Renal pelvis (tissue), 12 donors: ENCODE measurements at places on chromosomes 11 and 22. TPM values are rescaled to one million over a fixed set of nuclear protein-coding genes. Genes with fewer than 3 reads are reported as not detected.

- DNase-seq: no peak
Observed at GRCh38 chr22:44620841-44621257, 81.2 kb upstream of the PRR5 start.

DNA sequence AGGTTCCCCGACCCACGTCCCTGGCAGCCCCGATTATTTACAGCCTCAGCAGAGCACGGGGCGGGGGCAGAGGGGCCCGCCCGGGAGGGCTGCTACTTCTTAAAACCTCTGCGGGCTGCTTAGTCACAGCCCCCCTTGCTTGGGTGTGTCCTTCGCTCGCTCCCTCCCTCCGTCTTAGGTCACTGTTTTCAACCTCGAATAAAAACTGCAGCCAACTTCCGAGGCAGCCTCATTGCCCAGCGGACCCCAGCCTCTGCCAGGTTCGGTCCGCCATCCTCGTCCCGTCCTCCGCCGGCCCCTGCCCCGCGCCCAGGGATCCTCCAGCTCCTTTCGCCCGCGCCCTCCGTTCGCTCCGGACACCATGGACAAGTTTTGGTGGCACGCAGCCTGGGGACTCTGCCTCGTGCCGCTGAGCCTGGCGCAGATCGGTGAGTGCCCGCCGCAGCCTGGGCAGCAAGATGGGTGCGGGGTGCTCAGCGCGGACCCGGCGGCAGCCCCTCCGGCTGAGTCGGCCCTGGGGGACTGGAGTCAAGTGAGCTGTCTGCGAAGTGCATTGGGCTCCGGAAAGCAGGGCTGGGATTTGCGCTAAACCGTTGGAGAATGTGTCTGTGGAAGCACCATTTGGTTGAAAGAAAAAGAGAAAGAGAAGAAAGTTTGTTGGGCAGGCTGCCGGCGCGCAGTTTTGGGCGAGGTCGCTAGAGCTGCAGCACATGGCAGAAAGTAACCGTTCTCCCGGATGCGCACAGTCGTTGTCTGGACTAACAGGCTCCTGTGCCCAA is at the start of gene CD44:
Gene CD44, plus strand, starts transcription at position 229 of the 779 bp plus-strand sequence. Its CDS starts 133 bp downstream, at position 362.
- peak; percentile 34 for DNase-seq

DNA sequence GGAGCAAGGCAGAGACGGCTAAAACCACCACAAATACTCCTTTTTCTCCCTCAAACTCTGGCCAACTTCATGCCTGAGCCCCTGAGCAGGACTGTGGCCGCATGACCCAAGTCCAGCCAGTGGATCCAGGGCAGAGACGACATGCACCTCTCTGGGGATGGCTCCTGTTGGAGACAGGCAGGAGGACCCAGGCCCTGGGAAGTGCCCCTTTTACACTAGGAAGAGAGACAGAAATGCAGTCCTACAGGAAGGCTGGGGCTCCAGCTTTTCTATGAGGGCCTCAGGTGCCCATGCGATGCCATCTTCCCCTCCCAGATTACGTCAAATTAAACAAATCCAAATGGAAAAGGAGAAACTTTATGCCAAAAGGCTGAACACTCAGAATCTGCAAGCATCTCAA is 498.0 kb downstream of the BRD1 start:
- no peak for DNase-seq

- no peak for DNase-seq
Observed at GRCh38 chr22:20032407-20032991, 11.6 kb downstream of the TANGO2 start.

DNA sequence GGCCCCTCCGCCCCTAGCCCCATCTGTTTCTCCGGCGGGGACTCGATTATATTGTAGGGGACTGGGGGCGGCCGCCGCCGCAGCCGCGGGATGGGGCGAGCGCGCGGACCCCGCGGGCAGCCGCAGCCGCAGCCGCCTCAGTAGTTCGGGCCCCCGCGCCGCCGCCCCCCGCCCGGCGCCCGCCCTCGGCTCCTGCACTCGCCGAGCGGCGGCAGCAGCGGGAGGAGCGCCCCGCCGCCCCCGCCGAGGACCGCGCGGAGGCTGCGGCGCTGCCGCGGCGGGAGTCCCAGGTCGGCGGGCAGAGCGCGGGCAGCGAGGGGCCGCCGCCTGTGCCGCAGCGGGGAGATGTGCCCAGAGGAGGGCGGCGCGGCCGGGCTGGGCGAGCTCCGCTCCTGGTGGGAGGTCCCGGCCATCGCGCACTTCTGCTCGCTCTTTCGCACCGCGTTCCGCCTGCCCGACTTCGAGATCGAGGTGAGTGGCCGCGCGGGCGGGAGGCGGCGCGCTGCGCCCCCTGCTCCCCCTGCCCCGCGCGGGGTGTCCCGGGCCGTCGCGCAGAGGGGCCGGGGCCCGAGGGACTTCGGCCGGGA is at the start of gene CECR2:
Gene CECR2, plus strand, starts transcription at position 22 of the 587 bp plus-strand sequence. Its CDS starts 324 bp downstream, at position 346.
- DNase-seq: no peak

DNA sequence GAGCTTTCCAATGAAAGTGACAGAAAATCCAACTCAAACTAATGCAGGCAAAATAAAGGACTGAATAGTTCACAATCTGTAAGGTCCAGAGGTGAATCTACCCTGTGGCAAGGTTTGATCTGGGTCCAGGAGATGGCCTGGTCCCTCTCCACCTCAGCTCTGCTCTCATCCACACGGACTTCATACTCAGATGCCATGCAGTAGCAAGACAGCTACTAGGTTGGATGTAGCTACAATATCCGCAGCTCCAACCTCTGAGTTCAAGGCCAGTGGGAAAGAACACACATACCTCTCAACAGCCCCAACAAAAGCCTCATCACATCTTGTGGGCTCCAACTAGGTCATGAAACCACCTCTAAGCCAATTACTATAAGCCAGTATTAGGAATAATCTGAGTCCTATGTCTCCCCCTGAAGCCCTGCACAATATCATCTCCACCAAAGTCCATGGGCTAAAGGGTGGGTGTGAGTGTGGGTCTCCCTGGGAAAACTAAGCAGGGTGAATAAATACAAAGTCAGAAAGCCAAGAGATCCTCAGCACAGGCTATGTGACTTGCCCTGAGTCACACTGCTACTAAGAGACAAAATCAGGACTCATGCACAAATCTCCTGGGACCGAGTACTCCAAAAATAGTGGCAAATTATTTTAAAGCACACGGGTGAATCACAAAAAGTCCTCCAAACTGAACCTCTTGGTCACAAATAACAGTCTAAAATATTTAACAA is 78.8 kb downstream of the LARGE1 start:
- no peak for DNase-seq

GRCh38 chr11:115389790-115390189 is 114.4 kb downstream of the CADM1 start:
- DNase-seq: no peak

DNA sequence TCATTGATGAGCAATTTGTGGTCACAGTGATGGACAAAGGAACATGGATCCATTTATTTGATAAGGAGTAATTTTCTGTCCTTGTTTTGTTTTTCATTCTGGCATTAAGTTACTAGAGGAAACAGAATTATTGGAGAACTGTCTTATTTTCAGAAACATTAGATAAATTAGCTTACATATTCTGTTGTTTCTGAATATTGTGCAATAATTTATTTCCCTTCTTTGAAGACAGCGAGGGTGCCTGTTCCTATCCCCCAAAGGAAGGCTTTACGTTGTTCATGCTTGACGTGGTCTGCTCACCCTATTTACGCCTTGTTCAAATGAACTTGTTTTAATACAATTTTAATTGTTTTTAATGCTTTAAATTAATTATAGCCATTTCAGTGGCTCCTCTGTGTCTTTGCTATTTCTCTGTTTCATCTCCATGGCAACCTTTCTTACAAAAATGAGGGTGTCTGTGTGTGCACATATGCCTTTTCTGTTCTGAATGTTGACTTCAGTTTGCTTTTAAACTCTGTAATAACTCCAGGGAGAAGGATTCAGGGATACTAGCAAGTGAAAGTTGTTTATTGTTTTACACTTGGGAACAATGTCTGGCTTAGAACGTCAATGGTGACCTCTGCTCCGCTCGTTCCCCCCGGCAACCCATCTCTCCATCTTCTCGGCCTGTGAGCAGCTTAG is 138.3 kb upstream of the PLET1 start:
- no peak for DNase-seq

DNA sequence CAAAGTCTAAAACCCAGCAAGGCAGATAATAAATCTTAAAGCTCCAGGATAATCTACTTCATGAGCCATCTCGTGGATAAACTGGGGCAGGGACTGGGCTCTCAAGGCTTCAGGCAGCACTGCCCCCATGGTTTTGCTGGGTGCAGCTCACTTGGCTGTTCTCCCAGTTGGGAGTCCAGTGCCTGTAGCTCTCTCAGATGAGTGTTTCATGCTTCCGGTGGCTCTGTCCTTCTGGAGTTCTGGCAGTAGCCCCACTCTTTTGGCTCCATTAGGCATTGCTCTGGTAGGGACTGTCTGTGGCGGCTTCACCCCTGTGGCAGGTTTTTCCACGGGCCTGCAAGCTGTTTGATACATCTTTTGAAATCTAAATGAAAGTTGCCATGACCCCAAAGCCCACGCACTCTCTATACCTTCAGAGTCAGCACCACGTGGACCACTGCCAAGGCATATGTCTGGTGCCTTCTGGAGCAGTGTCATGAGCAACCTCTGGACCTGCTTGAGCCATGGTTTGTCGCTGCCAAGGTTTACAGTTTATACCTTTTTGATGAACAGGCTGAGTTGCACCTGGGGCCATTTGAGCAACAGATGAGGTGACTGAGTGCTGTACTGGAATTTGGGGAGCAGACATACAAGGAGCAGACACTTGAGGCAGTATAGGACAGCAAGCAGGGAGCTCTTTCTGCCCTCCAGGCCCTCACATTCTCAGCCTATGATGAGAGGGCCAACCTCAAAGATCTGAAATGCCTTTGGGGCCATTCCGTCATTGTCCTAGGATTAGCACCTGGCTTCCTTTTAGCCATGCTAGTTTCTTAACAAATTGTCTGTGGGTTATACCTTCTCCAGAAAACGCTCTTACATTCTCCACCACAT is 48.6 kb downstream of the MTNR1B start:
- no peak for DNase-seq

DNA sequence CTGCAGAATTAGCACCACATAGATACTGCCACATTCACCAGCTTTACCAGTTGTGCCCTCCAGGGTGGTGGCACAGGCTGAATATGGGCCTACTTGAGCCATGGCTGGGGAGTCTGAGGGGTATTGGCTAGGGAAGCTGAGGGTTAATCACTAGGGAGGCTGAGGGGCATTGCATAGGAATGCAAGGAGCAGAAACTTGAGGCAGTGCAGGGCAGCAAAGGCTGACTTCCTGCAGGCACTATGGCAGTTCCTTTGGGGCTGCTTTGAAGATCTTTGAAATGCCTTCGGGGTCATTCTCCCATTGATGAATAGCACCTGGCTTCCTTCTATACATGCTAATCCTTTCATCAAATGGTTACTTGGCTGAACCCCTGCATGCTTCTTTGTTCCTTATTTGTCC is 171.5 kb downstream of the RCN1 start:
- DNase-seq: no peak

GRCh38 chr11:2379466-2380174 is 2.5 kb downstream of the CD81 start:
- no peak for DNase-seq

- no peak for DNase-seq
Observed at GRCh38 chr11:125210066-125210465, 45.5 kb downstream of the PKNOX2 start.

GRCh38 chr11:2566223-2567025 is 121.6 kb downstream of the KCNQ1 start:
- DNase-seq: no peak

- DNase-seq: no peak
Observed at GRCh38 chr22:26023104-26023775, 146.0 kb upstream of the SEZ6L start.

DNA sequence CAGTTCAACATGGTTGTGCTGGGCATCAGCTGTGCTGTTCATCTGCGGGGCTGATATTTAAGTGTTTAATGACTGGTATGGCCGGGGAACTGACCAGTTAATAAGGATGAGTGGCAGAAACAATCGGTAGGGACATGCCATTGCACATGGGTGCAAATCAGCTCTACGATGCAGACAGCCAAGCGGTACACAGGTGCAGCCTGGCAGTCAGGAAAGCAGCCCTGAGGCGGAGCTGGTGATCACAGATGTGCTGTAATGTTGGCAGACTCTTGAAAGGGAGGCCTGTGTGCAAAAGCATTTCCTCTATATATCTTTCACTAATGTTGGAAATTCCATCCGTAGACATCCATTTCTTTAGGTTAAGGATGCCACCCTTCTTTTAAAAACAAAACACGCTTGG is 1.1 kb downstream of the MMP20 start:
- DNase-seq: no peak

LGALS1 gene
- polyA plus RNA-seq: 374 TPM

KIF18A gene
- 11.0 TPM for polyA plus RNA-seq

SLN gene
- 0.48 TPM for polyA plus RNA-seq

CAPN1 gene
- polyA plus RNA-seq: 109 TPM

EFCAB6 gene
- 5.8 TPM for polyA plus RNA-seq

INTS4 gene
- 41.2 TPM for polyA plus RNA-seq

OR5P2 gene
- not detected for polyA plus RNA-seq
